Occipital lobe (tissue), 3 donors: ENCODE measurements at places on chromosomes 11 and 22.

DNA sequence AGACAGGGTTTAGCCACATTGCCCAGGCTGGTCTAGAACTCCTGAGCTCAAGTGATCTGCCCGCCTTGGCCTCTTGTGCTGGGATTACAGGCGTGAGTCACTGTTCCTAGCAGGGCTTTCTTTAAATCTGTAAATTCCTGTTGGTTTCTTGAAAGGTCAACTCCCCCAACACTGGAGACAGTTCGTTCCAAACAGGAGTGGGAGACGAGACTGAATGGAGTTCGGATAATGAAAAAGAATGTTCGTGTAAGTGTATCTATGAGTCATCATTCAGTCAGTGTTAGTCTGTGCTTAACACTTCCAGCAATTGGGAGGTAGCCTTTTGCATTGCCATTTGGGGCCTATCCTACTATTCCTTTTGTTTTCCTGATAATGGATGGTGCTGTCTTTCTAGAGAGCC lies 10.0 kb upstream of the BACE1-AS start:
- no peak for DNase-seq

DNA sequence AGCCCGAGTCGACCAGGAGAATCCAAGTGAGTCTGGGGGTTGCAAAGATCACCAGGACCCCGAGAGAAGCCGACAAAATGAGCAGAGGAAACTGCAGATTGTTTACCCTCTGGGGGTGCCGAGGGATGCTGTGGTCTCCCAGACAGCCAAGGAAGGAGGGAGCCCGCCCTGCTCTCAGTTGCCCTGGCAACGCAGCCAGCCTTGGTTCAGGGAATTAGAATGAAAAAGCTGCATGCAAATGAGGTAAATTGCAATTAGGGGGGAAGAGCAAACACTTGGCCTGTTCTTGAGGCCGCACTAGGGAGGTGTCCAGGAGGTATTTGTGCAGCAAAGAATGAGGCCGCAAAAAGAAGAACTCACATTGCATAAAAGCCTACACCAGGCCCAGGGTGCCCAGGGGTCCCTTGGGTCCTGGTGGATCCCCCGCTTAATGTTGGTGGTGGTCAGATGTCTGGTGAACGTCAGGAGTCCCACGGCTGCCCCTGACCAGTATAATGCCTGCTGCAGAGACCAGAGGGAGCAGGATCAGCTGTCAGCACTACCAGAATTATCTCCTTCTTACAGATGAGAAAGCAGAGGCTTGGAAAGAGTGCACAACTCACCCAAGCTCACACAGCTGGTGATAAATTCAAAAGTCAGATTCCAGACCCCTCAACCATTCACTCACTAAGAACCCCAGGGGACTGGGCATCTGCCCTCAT lies 40.3 kb upstream of the ATXN10 start:
- DNase-seq = no peak

DNA sequence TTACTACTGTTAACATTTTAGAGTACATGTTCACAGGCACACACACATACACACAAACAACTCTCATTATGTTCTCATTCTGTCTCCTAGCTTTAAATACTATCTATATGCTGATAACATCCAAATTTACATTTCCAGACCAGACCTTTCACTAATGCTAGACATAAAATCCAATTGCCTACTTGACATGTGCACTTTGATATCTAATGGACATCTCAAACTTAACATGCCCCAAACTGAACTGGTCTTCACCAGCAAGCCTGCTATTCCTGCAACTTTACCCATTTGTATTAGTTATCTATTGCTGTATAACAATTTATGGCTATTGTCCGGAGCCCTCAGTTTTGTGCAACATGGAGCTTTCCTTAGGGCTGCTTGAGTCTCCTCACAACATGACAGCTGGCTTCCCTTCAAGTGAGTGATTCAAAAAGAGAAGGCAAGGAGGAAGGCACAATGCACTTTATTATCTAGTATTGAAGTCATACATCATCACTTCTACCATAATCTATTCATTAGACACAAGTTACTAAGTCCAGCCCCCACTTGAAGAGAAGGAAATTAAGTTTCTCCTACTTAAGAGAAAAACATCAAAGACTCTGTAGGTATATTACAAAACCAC lies 3.0 kb downstream of the SLC36A4 start:
- DNase-seq = no peak

DNA sequence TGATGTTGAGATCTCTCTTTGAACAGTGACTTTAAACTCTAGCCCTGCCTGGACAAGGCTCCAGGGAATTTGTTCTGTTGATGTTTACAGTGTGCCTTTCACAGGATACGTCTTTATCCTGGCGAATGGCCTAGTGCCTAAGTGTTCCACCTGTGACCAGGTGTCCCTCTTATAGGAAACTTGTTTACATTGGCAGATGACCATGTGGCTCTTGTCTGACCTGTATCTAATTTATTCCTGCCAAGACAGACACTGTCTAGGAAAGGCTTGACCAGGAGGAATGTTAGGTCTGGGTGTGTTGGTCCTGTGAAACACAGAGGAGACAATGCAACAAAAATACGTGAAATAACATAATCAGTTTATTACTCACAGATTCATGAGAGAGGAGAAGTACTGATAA lies 875.6 kb downstream of the METTL15 start:
- DNase-seq = no peak

DNA sequence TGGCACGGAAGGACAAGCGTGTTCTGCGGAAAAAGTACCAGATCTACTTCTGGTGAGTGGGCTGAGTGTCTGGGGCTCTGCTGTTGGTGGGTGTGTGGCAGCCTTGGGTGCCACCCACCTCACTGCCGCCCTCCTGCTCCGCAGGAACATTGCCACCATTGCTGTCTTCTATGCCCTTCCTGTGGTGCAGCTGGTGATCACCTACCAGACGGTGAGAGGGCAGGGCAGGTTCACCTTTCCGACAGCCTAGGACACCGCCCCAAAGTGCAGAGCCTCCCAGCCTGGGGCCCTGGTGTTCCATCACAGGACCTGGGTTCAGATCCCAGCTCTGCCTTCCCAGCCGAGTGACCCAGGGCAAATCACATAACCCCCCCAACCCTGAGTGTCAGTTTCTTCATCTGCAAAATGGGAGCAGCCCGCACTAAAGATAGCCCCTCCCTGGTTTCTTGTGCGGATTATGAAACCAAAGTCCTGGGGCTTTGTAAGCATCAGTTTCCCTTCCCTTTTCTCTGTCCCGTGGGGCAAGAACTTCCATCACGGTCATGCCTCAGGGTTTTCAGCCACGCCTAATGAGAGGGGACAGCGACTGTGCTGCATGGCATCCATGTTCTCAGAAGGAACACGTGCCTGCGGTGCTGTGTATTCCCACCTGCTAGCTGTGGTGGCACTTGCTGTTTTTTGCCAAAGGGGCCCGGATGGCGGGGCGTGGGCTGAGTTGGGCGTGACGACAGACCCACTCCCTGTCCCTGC lies 9.8 kb upstream of the TAGLN start:
- DNase-seq = no peak

DNA sequence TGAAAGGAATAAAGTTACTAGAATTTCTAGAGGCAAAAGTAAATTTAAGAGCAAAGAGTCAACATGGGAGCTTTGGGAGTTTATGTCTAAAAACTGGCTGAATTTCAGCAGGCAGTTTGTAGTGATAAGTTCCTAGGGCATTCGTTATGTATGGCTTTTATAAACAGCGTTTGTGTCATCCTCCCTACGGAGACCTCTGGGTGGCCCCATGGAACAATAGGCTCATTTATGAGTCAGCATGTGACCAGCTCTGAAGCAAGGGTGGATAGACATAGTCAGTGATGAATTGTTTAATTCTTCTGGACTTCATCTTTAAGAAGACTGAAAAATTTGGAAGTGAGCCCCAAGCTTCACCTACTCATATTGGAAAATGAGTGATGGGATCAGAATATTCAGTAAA lies 37.1 kb downstream of the SVIP start:
- DNase-seq = peak; percentile 29

DNA sequence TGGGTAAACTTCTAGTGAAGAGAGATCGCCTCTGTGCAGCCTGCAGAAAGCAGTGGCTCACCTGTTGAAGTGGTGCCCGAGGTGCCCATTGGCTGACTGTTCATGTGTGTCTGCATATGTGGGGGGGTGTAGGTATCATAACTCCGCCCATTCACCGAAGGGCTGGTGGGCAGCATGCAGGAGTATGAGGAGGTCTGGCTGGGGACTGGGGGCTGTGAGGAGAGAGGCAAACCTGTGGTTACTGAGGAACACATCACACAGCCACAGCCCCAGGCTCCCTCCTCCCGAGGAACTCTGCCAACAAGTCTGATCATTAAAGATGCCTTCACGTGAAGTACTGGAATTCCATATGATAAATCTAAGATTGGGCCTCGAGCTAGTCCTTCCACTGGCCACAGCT lies 20.5 kb downstream of the PAX6 start:
- DNase-seq = no peak

DNA sequence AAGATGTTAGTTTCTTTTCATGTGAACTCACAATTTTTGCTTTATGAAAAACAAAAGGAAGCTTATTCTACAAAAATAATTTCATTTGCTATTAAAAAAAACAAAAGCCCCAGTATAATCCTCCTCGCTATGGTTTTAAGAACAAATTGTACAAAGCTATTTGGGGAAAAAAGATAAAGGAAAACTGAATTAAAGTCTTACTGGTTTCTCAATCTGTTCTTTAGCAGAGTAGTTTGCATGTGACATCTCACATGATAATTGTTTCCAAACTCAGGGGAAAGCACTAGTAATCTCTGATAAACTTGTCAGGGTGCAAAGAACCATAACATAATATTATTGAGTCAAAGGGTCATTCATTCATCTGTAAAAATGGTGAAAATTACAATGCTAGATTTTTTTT lies 2.9 kb upstream of the DDI1 start:
- no peak for DNase-seq

- DNase-seq = no peak
These were observed 37.1 kb upstream of the C11orf87 start for GRCh38 chr11:109384873-109385272.

- no peak for DNase-seq
These were observed 39.6 kb downstream of the AP2A2 start for GRCh38 chr11:965206-965775.

DNA sequence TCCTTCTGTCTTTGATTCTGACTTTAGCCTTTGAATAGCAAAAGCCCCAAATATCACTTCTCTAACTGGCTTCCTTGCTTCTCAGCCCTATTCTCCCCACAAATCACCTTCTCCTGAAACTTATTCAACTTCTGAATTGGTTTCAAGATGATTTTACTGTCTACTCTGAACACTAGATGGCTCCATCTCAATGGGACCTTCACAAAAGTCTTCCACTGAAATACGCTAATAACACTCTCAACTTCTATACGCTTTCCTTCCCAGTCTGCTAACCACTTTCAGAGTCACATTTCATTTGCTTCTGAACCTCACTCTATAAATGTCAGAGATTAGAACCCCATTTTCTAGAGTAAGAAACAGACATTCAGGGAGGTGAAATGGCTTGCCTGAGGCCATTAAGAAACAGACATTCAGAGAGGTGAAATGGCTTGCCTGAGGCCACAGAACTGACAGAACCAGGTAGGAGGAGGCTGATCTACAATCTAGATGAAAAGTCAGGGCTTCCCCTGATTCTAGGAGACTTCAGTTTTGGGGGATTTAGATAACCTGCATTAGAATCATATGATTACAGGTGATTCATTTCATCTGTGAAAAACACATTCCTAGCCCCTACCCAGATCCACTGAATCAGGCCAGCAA lies 20.6 kb downstream of the MORC2 start:
- no peak for DNase-seq

- DNase-seq = no peak
These were observed 70.9 kb upstream of the SORL1-AS1 start for GRCh38 chr11:121523581-121524232.

- no peak for DNase-seq
These were observed 16.2 kb upstream of the ACER3 start for GRCh38 chr11:76844511-76844910.

GRCh38 chr11:72422414-72422813 lies 11.9 kb downstream of the CLPB start:
- no peak for DNase-seq

- DNase-seq = no peak
These were observed 11.4 kb downstream of the BCL9L start for GRCh38 chr11:118914178-118914918.

DNA sequence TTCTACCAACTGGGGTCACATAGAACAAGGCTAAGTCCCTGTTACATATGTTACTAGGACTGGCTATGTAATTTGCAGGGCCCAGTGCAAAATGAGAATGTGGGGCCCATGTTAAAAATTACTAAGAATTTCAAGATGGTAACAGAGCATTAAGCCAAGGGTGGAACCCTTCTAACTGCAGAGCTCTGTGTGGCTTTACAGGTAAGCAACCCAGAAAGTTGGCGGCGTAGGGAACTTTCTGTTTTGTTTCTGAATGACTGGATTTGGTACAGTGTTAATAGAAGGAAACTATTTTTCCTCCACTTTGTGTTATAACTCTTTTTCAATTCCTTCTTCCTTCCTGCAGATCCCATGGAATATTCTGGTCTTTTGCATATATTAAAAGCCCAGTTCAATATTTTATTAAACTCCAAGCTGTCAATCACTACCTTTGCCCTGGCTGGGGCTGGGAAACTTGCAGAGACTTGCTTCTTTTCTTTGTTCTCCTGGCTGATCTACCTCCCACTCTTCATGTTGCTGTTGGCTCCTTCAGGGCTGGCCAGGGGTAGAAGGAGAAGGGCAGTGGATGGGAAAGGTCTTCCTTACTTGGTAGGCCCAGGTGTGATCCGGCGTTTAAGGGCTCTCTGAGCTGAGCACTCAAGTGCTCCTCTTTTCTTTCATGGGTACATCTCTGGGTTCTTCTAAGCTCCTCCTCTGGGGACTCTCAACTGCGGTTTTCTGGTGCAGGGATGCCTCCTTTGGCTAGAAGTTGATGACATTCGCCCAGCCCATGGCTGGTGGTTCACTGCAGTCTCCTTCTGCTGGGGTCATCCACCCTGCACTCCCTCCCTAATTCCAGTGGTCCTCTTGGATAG lies 67.7 kb downstream of the SNX19 start:
- DNase-seq = no peak

GRCh38 chr11:65435411-65435931 lies 12.9 kb downstream of the NEAT1 start:
- no peak for DNase-seq

DNA sequence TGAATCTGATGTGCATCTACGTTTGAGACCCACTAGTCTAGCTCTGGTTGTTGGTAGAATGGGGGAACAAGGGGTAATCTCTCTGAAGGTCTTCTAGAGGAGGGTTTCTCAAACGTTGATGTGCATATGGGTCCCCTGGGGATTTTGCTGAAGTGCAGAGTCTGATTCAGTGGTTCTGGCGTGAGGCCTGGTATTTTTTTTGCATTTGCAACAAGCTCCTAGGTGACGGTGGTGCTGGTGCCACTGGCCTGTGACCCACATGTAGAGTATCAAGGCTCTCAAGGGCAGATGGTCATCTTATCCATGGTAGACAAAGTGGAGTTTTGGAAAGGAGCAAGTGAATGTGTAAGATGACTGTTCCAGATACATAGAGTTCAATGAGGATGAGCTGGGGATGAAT lies 97.1 kb downstream of the CEP164 start:
- DNase-seq = no peak

- no peak for DNase-seq
These were observed 71.8 kb downstream of the RBFOX2 start for GRCh38 chr22:35956850-35957249.

GRCh38 chr11:109120341-109120740 lies 301.6 kb upstream of the C11orf87 start:
- no peak for DNase-seq

- DNase-seq = no peak
These were observed 235.7 kb downstream of the DYNC2H1 start for GRCh38 chr11:103344886-103345285.
